ENCODE measurements at places on chromosomes 1 and 21. TPM values are rescaled to one million over a fixed set of nuclear protein-coding genes. Genes with fewer than 3 reads are reported as not detected.

GRCh38 chr1:223363057-223363855 is 720 bp downstream of the SUSD4 start:
- DNase-seq, result no peak

DNA sequence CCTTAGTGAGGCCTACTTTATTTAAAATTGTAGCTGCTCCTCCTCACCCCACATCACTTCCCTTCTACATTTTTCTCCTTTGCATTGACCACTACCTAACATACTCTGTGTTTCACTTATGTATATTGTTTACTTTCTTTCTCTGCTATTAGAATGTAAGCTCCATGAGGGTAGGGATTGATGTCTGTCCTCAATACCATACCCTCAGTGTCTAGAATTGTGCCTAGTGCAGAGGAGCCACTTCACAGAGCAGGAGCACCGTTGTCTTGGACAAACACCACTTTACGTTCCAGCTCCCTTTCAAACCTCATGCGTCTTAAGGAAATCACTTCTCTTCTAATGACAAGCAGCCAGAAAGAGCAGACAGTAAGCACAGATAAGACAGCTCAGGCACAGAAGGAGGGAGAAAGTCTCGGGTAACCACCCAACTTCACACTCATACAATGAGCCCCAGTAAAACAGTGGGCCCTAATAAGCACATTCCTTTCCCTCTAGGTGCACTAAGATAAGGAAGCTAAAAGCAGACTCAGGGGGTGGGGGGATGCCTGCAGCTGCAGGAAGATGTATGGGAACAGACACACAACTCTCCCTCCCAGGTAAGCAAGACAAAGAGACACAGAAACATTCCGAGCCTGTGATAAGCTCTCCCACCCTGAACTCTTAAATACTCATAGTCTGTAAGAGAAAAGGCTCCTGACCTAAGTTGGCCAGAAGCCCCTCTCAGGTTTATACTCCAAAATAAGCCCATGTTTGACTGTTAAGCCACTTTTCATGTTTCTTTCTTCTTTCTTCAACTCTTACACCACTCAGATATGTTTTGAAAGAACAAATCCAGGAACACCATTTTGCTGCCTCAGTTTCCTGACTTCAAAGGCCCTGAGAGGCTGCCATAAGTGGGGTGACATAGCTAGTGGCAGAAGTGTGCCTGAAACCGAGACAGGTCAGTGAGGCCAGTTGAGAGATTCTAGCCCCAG is 7.1 kb upstream of the PLEKHM2 start:
- no peak for DNase-seq

- no peak for DNase-seq
Observed at GRCh38 chr1:89487972-89488371, 36.7 kb upstream of the LRRC8B start.

DNA sequence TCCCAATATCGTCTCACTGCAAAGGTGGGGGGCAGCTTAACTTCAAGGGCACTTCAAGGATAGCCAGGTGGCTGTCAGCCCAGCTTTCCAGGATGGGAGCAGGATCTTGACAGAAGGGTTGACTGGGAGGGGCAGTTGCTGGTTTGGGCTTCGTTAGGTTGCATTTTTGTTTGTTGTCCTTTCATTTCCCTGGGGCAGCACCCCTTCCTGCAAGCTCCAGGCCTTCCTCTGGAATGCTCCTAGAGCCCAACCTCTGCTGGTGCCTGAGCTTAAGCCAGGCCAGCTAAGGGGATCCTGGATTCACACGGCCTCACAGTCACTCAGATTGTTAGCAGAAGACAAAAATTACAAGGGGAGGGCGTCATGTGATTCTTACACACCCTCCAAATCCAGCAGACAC is 4.1 kb upstream of the OLIG2 start:
- DNase-seq, result no peak

DNA sequence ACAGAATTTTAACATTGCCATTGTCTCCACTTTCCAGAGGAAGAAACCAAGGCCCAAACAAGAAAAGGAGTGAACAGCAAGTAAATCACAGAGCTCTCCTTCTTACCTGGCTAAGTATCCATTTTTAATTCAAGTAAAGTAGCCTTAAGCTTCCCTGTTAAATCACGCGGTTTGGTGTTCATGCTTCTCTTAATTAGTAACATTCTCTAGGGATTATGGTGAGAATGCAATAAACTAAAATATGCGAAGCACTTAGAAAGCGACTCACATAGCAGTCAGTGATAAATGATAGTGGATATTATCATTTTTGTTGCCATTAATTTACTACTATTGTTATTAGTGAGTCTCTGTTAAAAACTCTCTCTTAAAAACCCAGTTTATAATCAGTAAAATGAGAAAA is 630.5 kb upstream of the TMPRSS15 start:
- DNase-seq, result no peak

GRCh38 chr1:209546390-209547085 is 37.0 kb upstream of the CAMK1G start:
- no peak for DNase-seq

The LCE6A gene
- not detected for total RNA-seq

The HTR6 gene
- 0.13 TPM for total RNA-seq
